ENCODE measurements at places on chromosomes 7 and 10.

- no peak for DNase-seq
Measured at GRCh38 chr10:26698909-26699308, 1.4 kb downstream of the PDSS1 start.

GRCh38 chr10:119003572-119004289, 25.8 kb upstream of the NANOS1 start:
- DNase-seq: no peak

GRCh38 chr10:69071610-69072009, 16.3 kb upstream of the SRGN start:
- DNase-seq: no peak

DNA sequence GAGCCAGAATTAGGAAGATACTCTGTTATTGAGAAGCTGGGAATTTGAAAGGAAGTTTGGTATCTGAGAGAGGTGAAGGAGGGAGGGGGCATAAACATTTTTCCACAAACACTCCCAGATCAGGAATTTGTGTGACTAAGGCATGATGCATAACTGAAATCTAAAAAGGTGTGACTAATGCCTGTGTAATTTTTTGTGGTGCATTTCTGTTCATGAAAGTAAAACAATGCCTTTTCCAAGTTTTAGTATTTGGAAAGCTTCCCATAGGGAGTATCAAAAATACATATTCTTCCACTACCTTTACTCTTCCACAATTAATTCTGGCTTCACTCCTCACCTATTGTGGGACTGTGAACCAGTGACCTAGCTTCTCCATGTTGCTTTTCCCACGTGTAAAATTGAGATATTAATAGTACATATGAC, 56.4 kb upstream of the CAV2 start:
- no peak for DNase-seq

GRCh38 chr10:89295597-89295996, 6.2 kb upstream of the IFIT2 start:
- DNase-seq: no peak

- no peak for DNase-seq
Measured at GRCh38 chr7:123836656-123837055, 8.3 kb upstream of the HYAL4 start.

GRCh38 chr7:150857276-150858055, 5.1 kb downstream of the AOC1 start:
- peak; percentile 31 for DNase-seq

DNA sequence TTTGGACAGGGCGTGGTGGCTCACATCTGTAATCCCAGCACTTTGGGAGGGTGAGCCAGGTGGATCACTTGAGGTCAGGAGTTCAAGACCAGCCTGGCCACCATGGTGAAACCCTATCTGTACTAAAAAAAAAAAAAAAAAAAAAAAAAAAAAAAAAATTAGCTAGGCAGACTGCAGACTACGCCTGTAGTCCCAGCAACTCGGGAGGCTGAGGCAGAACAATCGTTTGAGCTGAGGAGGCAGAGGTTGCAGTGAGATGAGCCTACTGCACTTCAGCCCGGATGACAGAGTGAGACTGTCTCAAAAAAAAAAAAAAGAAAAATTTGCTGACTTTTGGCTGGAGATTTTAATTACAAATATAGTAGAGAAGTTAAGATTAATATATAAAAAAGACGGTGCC, 104.0 kb downstream of the HIPK2 start:
- no peak for DNase-seq

DNA sequence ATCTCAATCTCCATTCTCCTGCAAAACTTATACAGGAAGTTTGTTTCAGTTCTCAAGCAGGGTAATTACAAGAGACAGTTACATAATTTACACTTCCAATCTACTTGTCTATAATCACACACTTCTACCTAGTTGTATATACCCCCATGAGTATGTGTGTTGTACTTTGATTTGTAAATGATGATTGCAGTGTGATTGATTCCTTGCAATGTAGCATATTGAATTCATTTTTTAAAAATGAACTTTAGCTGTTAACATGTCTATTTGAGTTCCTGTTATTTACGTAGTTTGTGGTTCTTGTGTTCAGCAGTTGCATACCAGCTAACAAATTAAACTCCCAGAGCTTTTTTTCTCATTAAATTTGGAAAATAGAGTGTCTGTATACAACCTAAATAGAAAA, 102.5 kb upstream of the SAMD8 start:
- no peak for DNase-seq

DNA sequence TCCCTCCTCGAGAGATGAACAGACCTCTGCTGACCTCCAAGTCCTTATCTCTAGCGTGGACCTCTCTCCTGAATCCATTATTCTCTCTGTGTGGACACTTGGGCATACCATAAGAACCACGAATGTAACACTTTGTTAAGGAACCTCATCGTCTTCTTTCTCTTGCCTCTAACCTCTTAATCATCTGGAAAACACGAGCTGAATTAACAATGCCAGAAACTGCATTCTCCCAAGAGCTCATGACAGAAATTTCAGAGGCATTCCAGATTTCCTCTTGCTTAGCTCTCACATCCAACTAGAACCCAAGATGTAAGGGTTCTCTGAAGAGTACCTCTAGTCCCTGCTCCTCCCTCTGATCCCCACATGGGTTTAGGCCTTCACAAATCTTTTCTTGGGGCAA, 101.5 kb downstream of the TRIL start:
- no peak for DNase-seq

DNA sequence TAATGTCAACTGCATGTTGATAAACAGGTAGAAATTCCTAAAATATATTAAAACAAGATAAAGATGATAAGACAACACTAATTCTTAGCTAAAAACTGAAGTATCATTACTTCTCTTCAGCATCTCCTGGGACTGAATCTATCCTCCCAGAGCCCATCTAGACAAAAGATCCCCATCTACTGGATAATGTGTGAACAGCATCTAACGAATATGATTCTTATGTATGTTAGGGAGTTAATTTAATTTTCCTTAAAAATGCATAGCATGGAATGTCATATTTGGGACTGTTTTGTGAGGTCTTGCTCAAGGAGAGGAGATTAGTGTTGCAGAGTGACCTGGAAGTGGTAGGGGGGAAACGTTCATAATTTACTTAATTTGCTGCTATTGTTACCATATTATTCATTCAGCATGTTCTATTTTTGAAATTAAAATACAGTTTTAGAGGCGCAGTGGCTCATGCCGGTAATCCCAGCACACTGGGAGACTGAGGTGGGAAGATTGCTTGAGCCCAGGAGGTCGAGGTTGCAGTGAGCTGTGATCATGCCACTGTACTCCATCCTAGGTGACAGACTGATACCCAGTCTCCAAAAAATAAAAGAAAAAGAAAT, 305.1 kb upstream of the CSTF2T start:
- DNase-seq: no peak

- peak; percentile 74 for DNase-seq
Measured at GRCh38 chr7:121329191-121330052, 622 bp downstream of the WNT16 start.

- no peak for DNase-seq
Measured at GRCh38 chr10:118873738-118874105, 119.0 kb upstream of the CACUL1 start.

GRCh38 chr10:48450233-48450740, 143.8 kb downstream of the MAPK8 start:
- no peak for DNase-seq

DNA sequence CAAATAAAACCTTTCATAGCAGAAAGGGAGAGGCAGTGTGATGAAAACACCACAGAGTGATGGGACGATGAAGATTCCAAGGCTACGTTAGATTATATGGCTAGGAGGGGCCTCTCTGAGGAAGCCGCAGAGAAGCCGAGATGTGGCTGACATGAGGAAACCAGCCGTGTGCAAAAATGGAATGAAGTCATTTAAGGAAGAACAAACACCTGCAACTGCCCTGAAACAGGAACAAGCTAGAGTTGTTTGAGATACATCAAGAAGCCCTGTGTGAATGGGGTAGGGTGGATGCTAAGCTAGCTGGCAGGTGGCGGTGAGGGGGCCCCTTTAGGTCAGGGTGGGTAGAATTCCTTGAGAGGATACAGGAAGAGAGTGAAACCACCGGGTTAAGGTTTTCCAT, 129.5 kb downstream of the KLF6 start:
- DNase-seq: no peak

DNA sequence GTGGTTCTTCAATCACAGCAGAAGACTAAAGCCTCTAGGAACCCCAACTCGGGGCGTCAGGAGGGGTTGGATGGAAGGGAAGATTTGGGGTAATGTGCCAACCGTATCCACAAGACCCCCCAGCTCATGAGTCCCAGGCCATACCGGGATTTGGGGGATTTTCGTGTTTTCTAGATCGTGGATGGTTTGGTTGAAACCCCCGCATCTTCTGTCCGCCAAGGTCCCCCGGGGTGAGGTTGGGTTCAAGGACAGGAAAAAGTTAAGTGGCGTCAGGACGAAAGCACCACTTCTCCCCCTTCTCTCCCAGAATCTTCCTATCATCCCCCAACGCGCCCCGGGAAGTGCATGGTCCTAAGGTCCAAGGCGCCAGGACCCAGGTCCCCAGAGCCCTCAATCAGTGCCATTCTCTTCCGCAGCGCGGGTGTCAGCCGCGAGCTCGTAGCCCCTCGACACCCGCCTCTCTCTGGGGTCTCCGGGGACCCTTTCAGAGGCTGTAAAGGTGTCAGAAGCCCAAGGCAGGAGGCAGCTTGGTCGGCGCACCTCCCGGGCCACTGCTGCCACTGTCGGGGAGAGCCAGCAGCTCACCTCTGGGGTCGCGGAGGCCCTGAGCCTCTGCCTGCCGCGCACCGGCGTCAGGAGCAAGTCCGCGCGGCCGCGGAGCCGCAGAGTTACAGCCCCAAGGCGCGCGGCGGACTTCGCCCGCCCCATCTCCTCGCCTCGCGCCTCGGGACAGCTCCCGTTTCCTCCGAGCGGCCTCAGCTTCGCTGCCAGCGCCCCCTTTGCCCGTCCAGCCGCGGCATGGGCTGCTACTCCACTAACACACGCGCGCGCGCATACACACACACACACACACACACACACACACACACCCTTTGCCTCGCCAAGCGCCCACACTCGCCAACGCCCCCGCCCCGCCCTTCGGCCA, 1.5 kb downstream of the MKX start:
- peak; percentile 71 for DNase-seq
